ENCODE measurements at places on chromosomes 12 and 14.

GRCh38 chr12:110907583-110907982 is 12.8 kb downstream of the MYL2 start:
- no peak for DNase-seq

DNA sequence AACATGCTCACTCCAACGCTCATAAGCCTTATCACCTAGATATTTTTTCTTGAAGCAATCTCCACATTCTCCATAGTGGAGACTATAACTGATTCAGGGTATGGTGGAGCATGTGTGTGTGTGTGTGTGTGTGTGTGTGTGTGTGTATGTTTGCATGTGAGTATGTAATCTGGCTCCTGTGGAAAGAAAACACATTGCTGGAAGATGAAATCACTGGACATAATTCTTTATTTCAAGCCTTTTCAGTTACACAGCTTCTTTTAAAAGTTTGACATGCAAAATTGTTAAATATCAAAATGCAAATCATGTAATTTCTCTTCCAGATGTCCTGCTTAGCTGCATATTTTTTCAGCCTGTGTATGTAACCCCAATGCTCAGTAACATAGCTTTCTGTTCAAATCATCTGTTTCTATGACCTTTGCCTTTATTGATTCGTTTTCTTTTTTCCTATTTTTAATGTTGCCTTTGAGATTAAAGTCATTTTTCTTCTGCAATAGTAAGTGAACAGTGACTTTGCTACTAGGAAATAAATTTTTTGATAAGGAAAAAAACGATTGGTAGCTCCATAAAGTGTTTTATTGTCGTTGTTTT is 80.5 kb upstream of the BTG1 start:
- no peak for DNase-seq

- no peak for DNase-seq
These were observed 1.2 kb downstream of the WNT5B start for GRCh38 chr12:1630133-1630826.

DNA sequence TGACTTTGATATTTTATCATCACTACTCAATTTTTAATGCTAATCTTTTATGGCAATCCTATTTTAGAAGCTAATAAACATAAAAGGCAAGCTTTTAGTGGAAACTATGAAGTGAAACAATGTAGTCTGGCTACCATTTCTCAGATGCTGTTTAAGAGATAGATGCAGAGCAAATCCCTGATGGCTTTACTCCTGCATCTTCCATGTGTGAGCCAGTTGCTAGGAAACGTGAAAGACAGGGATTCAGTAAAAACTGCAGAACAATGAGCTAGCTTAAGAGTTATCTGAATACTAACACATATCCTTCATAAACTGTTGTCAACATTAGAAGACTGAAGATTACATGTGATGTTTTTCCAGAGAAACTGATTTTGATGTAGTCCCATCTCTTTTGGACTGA is 112.6 kb downstream of the SLC2A13 start:
- DNase-seq = no peak

- DNase-seq = no peak
These were observed 380.0 kb downstream of the LRFN5 start for GRCh38 chr14:41986700-41987099.

DNA sequence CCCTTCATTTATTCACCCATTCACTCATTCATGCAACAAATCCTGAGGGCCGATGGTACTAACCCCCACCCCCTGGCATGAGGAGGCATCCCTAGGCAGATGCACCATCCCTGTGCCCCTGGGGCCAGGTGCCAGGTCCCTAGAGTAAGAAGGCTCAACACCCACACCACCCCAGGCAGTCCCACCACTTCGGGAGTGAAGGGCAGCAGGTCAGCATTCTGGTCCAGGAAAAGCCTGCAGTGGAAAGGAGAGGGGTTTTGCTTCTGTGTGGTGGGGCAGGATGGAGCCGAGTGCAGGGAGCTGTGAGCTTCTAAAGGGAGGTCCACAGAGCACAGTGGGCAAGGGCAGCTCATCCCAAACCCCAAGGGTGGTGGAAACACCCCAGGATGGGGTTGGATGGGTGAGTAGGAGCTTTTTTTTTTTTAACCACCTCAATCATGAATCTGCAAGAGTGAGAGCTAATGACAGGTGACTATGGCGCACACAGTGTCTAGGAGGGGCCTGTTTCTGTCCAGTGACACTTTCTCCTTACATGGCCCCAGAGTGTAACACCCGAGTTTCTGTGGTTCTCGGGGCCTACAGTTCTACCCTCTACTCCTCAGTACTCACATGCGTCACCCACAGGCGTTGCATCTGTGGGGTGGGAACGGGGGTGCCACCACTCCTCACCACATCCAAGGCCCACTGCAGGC is 414.3 kb downstream of the TMEM121 start:
- no peak for DNase-seq

- DNase-seq = no peak
These were observed 53.1 kb downstream of the SLCO1C1 start for GRCh38 chr12:20748198-20748597.

DNA sequence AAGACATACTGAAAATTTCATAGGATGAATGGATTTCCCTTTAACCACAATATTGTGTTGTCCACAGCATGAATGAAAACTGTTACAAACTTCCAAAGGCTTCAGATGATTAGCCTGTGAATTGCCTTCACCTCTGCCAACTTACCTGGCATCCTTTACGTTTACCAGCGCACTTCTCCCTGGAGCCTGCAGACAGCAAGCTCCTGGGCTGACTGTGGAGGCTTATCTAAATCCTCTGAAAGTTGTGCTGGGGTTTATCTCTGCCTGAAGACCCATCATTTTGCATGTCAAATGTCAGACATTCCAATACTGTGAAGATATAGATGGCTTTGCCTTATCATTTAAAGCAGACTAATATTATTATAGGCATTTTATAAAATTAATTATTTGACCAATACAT is 403.0 kb downstream of the SYT1 start:
- DNase-seq = no peak

Data from foreskin melanocyte (primary cell).